Fibroblast of skin of abdomen (primary cell): ENCODE measurements at places on chromosomes 16 and 17.

DNA sequence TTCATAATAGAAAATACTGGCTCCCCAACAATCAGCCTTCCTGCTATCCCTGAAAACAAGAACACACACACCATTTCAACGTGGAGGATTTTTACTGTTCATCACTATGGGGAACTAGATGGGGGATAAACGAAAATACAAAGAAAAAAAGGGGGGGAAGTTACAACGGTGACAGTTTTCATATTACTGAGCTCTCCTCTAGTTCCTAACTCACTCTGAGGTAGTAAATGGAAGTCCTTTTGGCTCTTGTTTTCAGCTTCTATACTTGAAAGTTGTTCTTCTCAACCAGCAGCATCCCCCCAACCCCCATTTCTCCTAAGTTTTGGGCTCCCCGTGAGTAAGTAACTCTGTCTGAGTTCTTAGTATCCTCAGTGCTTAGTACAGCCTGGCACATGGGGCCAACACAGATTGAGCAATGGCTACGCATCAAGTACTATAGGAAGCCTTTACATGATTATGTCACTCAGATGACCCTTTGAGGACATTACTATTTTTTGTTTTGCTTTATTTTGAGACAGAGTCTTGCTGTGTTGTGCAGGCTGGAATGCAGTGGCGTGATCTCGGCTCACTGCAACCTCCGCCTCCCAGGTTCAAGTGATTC, 4.2 kb upstream of the CORO7 start:
- DNase-seq = no peak

GRCh38 chr17:73595479-73595878, 48.8 kb downstream of the SDK2 start:
- no peak for DNase-seq

DNA sequence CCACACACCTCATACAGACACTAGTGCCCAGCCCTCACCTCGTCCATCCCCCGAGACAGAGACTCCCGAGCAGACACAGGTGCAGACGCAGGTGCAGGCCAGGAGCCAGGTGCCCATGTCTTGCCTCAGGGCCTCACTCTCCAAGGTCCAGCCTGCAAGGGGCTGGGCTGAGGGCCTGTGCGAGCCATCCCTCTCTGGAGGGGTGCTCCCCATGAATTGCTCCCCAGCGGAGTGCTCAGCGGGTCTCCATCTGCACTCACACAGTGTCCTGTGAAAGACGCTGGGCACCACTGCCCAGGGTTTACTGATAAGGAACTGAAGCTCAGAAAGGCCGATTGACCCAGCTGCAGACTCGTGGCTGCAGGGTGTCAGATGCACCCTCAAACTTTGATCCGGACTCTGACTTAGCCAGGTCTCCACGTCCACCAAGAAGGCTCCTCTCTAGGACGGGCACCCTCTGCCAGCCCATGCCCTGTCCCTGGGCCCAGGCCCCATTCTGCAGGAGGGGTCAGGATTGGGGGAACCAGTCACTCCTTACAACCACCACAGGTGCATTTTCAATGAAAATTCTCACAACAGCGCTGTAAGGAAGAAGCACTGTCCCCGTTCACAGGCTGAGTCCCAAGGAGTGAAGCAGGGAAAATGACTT, 16.9 kb downstream of the POLR3K start:
- no peak for DNase-seq

GRCh38 chr17:77395501-77396048, 254.8 kb downstream of the SEC14L1 start:
- DNase-seq = peak; percentile 61

- no peak for DNase-seq
Measured at GRCh38 chr17:82938873-82939620, 99.2 kb upstream of the ZNF750 start.

DNA sequence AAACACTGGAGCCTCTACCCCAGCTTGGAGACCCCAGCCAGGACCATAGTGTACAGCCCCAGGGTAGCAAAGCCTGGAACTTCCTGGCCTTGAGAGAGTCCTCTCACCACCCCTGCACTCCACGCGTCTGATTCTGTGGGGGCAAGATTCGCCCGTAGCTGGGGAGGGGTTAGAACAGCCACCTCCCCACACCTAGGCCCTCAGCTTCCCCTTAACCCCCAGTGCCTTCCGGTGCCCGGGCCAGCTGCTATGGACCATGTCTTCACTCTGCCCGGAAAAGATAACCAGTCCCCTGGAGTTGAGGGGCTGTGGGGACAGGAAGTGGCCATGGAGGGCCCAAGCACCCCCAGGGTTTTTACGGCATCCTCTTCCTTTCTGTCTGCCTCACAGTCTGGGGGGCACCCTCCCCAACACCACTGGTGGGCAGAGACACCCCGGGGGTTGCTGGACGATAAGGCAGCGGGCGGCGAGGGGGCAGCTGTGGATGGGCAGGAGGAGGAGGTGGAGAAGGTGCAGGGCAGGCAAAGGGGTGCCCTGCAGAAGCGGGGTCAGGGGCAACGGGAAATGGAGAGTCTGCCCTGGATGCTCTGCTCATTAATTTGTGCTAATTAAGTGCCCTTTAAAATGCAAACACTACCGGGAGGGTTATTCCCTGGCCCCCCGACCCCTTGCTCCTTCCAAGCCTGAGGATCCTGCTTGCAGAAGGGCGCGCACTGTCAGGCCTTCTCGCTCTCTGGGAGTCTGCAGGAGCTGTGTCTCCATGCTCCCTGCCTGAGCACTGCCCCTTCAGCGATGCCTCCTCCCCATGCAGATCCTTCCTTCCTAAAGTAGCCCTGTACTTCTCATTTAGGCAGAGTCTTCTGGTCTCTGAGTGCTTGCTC, 2.4 kb downstream of the PRSS27 start:
- DNase-seq = no peak

DNA sequence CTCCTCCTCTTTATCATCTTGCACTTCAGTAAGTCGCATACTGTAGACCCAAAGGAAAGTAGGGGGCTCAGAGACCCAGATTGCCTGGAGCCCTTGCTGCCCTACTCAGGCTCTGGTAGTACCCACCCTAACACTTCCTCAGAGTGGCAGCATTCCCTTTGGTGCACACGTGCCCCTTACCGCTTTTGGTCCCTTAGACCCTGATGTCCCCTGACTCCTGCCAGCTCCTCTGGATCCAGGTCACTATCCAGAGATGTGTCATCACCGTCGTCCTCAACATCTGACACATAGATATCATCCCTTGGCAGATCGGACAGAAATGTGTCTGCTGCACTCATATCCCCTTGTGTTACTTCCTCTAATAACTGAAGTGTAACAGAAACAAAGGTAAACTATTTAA, 5.4 kb upstream of the PSMC5 start:
- no peak for DNase-seq

- no peak for DNase-seq
Measured at GRCh38 chr17:65558311-65558682, 3.2 kb downstream of the AXIN2 start.

GRCh38 chr17:12637015-12637414, 28.7 kb upstream of the MYOCD start:
- peak; percentile 98 for DNase-seq

DNA sequence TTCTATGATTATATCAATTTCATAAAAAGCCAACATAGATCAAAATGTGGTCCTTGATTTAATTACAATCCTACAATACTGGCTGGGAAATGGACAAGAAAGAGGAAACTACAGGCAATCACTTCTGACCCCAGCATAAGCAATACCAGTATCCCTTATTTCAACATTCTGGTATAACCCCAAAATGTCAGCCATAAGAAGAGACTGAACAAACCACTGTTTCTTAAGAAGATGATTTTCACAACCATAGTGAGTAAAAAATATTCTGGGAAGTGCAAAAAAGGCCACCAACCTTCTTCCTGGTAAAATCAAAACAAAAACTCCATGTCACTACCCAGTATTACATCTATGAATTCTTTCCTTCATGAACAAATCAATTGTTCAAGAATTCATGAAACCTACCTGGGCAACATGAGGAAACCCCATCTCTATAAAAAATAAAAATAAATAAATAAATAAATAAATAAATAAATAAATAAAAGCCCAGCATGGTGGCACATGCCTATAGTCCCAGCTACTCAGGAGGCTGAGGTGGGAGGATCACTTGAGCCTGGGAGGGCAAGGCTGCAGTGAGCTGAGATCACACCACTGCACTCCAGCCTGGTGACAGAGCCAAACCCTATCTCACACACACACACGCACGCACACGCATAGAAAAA, 7.5 kb downstream of the N4BP1 start:
- DNase-seq = no peak

- no peak for DNase-seq
Measured at GRCh38 chr17:38334480-38335364, 9.0 kb downstream of the GPR179 start.

DNA sequence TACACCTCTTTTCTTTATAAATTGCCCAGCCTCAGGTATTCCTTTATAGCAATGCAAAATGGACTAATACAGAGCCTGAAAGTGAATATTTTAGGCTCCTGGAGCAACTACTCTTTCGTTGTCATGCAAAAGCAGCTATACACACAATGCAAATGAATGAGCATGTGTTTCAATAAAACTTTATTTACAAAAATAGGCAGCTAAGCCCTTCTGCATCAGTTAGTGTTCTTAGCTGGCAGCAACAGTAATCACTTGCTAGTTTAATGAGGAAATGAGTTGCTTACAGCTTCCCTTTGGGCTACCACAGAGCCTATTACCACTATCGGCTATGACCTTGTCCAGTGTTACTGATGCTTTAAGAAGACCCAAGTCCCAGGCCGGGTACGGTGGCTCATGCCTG, 402.9 kb downstream of the XYLT1 start:
- no peak for DNase-seq

- DNase-seq = peak; percentile 7
Measured at GRCh38 chr16:11797957-11798299, 870 bp upstream of the ZC3H7A start.

DNA sequence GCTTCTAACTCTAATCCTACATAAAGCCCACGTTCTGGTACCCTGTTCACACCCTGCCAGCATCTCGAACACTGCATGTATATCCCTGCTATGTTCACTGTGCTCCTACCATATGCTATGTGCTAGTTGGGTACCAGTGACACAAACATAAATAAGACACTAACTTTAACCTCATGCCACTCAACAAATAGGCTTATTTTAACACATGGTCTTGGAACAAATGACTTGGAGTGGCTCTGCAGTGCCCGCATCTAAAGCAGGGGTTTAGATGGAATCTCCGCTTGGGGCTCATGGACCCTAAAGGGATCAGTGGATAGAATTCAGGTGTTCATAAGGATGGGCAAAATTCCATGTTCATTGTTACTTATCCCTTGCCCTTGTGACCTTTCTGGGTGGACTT, 175.7 kb upstream of the ZKSCAN2 start:
- no peak for DNase-seq

GRCh38 chr17:71849783-71850768, 270.7 kb upstream of the SOX9 start:
- DNase-seq = no peak

DNA sequence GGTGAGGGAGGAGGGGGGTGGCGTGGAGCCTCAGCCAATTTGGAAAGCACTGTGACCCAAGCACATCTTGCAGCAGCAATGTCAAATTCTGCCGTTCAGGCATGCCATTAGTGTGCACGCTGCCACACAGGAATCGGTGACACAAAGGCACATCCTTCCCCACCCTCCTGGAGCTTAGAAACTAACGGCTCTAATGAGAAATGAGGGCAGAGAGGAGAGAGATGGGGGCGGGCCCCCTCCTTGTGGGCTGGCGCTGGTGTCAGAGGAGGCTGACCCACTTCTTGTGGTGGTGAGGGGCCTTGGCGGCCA, 94.8 kb downstream of the RTN4RL1 start:
- DNase-seq = no peak

DNA sequence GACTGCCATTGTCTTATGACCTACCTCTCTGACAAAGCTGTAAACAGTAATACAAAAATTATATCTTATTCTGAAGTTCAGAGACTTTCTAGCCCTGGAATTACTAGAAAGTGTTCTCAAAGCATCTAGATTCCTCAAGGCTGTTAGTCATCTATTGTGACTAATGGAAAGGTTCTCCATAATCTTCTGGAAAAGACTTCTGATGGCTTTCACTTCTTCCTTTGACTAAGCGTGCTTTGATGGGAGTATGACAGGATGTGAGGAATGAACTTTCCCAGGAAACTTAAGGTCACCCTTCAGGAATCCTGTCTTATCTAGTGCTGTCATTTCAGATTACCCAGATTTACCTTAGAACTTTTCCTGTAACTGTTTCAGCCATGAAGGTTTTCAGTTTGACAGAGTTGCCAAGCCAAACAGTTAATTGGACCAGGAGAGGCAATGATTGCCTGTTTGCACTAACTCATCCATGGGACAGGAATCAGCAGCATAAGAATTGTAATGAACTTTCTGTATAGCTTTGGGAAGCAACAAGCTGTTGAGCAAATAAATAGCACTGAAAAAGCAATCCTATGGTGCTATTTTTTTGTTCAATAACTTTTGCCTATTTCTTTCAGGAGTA, 43.5 kb downstream of the AP2B1 start:
- peak; percentile 55 for DNase-seq

DNA sequence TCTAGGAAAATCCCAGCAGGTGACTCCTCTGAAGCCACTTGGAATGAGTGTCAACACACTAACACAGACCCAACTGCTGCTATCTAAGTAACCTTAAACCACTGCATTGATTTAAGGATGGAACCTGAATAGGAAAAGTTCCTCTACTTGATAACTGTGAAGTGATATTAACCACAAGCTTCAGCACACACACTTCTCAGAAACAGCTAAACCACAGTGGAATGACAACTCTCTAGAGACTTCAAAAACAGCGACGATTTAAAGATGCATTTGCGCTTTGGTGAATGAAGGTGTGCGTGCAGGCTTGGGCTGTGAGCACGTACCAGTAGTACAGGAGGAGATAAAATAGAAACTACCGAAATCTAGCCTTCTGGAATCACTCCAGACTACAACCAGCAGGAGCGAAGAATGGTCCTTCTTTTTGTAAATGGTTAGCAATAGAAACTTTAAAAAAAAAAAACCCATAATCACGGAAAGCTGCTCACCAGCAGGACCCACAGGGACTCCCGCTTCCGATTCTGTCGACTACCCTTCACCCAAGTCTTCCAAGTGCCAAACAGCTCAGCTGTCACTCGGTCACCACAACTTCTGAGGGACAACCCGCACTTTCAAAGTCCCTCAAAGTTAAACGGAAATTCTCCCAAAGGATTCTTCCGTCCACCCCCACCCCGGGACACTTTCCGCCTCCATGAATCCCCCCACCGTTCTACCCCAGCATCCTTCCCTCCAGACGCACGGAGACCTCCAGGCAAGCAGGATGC, 137.7 kb upstream of the CORO6 start:
- peak; percentile 36 for DNase-seq

GRCh38 chr17:30336369-30337171, 2.7 kb upstream of the TMIGD1 start:
- DNase-seq = peak; percentile 35
